ENCODE measurements at places on chromosomes 3 and 15. TPM values are rescaled to one million over a fixed set of nuclear protein-coding genes. Genes with fewer than 3 reads are reported as not detected.

DNA sequence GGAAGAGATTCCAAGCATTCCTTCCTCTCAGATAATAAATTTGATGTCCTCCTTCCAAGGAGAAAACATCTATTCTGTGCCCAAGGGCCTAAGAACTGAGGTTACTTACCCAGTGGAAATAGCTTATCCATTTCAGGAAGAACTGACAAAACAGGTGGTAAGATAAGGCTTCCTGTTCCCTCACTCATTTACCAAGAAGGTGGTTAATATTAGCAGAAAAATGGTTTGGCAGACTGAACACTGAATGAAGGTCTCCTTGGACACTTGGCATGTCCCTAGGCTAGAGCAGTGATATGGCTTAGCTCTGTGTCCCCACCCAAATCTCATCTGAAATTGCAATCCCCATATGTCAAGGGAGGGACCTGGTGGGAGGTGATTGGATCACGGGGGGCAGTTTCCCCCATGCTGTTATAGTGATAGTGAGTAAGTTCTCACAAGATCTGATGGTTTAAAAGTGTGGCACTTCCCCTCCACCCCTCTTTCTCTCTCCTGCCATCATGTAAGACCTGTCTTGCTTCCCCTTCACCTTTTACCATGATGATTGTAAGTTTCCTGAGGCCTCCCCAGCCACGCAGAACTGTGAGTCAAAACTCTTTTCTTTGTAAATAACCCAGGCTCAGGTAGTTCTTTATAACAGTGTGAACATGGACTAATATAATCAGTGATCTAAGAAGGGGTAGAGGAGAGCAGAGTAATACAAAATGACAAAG lies 127.4 kb downstream of the ST8SIA2 start:
- no peak overlapping the region for H3K4me3 ChIP-seq
- no peaks in the 10 kb centered on the region for H3K36me3 ChIP-seq
- no peak for DNase-seq
- H3K27ac ChIP-seq, result no peak overlapping the region

GRCh38 chr15:52680041-52680391 lies 828 bp upstream of the ATOSA start:
- DNase-seq, result no peak
- H3K4me3 ChIP-seq, result peak overlapping the region; percentile 99
- no peaks in the 10 kb centered on the region for H3K27me3 ChIP-seq
- H3K36me3 ChIP-seq, result peaks cover 7% of the 10 kb centered on the region

DNA sequence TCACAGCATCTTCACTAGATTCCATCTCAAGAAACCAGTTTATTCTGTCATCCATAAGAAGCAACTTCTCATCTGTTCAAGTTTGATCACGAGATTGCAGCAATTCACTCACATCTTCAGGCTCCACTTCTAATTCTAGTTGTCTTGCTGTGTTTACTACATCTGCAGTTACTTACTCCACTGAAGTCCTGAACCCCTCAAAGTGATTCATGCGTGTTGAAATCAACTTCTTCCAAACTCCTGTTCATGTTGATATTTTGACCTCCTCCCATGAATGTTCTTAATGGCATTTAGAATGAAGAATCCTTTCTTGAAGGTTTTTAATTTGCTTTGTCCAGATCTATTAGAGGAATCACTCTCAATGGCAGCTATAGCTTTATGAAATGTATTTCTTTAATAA lies 287.6 kb upstream of the TBL1XR1 start:
- no peak overlapping the region for H3K4me3 ChIP-seq
- no peaks in the 10 kb centered on the region for H3K36me3 ChIP-seq
- no peaks in the 10 kb centered on the region for H3K27me3 ChIP-seq
- peaks cover 7% of the 10 kb centered on the region for H3K4me1 ChIP-seq

GRCh38 chr3:55592572-55592971 lies 105.5 kb upstream of the WNT5A start:
- DNase-seq, result no peak
- H3K27ac ChIP-seq, result no peak overlapping the region
- H3K4me1 ChIP-seq, result peaks cover 3% of the 10 kb centered on the region

DNA sequence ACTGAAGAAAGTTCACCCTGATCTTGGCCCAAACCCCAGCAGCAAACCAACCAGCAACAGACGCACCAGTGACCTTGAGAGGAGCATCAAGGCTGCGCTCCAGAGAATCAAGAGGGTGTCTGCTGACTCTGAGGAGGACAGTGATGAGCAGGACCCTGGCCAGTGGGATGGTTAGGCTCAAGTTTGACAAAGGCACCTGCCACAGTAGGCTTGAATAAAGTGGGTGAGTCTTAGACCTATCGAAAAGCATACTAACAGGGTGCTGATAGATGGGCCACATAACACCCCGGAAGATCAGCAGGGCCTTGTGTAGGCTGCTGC lies 23.9 kb downstream of the WHAMM start:
- no peaks in the 10 kb centered on the region for H3K4me1 ChIP-seq
- H3K27me3 ChIP-seq, result no peaks in the 10 kb centered on the region
- no peak overlapping the region for H3K4me3 ChIP-seq
- peaks cover 78% of the 10 kb centered on the region for H3K36me3 ChIP-seq

GRCh38 chr15:25710184-25710583 lies 152.9 kb downstream of the ATP10A start:
- no peaks in the 10 kb centered on the region for H3K4me1 ChIP-seq
- no peaks in the 10 kb centered on the region for H3K36me3 ChIP-seq
- no peak overlapping the region for H3K4me3 ChIP-seq
- DNase-seq, result peak; percentile 17

- H3K4me1 ChIP-seq, result no peaks in the 10 kb centered on the region
- no peaks in the 10 kb centered on the region for H3K27me3 ChIP-seq
- no peak for DNase-seq
- no peak overlapping the region for H3K27ac ChIP-seq
These were observed 344.4 kb downstream of the ROBO1 start for GRCh38 chr3:79423417-79423816.

DNA sequence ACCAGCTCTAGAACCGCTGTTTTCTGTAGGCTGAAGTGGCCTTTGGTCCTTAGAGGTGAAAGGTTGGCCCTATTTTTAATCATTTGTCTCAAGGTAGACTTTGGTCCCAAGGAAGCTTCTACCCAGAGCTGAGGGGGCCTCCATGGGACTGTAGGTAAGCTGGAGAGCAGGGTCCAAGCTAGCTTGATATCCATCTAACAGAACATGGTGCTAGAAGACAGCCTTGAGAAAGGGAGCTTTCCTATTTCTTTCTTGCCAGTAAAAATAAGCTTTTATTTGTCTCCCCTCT lies 3.6 kb upstream of the TNFAIP8L3 start:
- DNase-seq, result no peak
- H3K4me1 ChIP-seq, result no peaks in the 10 kb centered on the region

GRCh38 chr3:175226444-175226843 lies 367.3 kb downstream of the NAALADL2 start:
- no peaks in the 10 kb centered on the region for H3K4me1 ChIP-seq
- H3K27ac ChIP-seq, result no peak overlapping the region
- H3K4me3 ChIP-seq, result no peak overlapping the region
- H3K27me3 ChIP-seq, result no peaks in the 10 kb centered on the region
- DNase-seq, result no peak
- no peaks in the 10 kb centered on the region for H3K36me3 ChIP-seq

DNA sequence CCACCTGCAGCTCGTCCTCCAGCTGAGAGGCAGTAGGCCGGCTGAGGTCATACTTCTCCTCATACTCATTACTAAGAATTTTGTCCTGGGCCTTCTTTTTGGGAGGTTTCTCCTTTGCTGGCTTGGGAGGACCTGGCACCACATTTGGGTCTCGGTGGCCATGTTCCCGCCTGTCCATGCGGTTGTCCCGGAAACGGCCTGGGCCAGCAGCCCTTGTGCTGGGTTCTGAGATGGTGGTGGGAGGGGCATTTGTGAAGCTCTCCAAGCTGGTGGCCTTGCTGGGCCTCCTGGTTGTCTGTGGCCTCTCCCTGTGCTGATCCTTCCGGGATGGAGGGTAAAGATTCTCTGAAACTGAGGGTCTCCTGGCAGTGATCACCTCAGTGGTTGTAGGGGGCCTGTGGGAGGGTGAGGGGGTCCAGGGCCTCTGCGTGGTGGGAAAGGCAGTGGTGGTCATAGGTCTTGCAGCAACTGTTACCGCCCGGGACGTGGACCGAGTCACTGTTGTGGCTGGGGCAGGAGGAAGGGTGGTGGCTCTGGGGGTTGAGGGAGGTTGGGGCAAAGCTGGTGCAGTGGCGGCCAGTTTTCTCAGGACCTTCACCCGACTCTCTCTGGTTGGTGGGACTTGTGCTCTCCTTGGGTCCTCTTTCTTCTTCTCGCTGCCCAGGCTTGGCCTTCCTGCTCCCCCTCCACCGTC lies 2.5 kb downstream of the CCDC80 start:
- DNase-seq, result no peak
- no peak overlapping the region for H3K27ac ChIP-seq
- no peaks in the 10 kb centered on the region for H3K27me3 ChIP-seq
- H3K4me1 ChIP-seq, result no peaks in the 10 kb centered on the region
- H3K36me3 ChIP-seq, result no peaks in the 10 kb centered on the region

DNA sequence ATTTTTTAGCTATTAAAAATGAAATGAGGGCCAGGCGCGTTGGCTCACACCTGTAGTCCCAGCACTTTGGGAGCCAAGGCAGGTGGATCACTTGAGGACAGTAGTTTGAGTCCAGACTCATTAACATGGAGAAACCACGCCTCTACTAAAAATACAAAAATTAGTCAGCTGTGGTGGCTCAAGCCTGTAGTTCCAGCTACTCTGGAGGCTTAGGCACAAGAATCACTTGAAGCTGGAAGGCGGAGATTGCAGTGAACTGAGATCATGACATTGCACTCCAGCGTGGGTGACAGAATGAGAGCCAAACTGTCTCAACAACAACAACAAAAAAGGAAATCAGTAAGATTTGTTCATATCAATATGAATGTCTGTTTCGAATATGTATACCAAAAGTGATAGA lies 517.1 kb downstream of the ROBO1 start:
- DNase-seq, result no peak
- no peaks in the 10 kb centered on the region for H3K36me3 ChIP-seq
- H3K27ac ChIP-seq, result no peak overlapping the region
- no peaks in the 10 kb centered on the region for H3K4me1 ChIP-seq

GRCh38 chr3:4721511-4721911 lies 228.4 kb downstream of the ITPR1 start:
- H3K4me1 ChIP-seq, result peaks cover 7% of the 10 kb centered on the region
- peaks cover 22% of the 10 kb centered on the region for H3K36me3 ChIP-seq
- no peak for DNase-seq
- no peak overlapping the region for H3K27ac ChIP-seq

- H3K36me3 ChIP-seq, result no peaks in the 10 kb centered on the region
- H3K27me3 ChIP-seq, result no peaks in the 10 kb centered on the region
- peaks cover 9% of the 10 kb centered on the region for H3K4me1 ChIP-seq
- DNase-seq, result peak; percentile 8
These were observed 51.5 kb downstream of the PLCL2 start for GRCh38 chr3:16936233-16936632.

- no peak overlapping the region for H3K27ac ChIP-seq
- no peaks in the 10 kb centered on the region for H3K36me3 ChIP-seq
- no peaks in the 10 kb centered on the region for H3K27me3 ChIP-seq
- peaks cover 7% of the 10 kb centered on the region for H3K4me1 ChIP-seq
- no peak overlapping the region for H3K4me3 ChIP-seq
These were observed 23.3 kb upstream of the LMOD3 start for GRCh38 chr3:69145688-69146087.

DNA sequence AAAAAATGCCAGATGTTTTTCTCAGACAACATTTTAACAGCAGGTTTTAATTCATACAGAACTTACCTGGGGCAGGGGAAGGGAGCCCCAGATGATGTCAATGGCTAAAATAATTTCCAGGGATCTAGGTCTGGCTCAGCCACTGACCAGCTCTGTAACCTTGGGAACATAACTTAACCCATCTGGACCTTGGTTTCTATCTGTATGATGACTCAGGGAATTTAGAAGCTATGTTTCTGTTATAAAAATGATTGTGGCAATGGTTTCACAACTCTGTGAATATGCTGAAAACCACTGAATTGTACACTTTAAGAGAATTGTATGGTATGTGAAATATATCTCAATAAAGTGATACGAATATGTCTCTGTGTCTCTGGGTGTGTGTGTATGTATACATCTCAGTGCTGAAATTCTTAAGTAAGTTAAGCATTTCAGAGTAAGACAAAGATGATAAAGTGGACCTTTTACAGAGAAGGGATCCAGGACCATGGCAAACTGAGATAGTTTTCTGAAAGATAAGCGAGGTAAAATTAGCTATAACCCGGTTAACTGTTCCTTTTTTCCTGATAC lies 2.9 kb downstream of the SH3GL3 start:
- peaks cover 12% of the 10 kb centered on the region for H3K4me1 ChIP-seq
- no peaks in the 10 kb centered on the region for H3K36me3 ChIP-seq
- no peak overlapping the region for H3K27ac ChIP-seq
- H3K4me3 ChIP-seq, result no peak overlapping the region
- peaks cover 2% of the 10 kb centered on the region for H3K27me3 ChIP-seq
- no peak for DNase-seq

DNA sequence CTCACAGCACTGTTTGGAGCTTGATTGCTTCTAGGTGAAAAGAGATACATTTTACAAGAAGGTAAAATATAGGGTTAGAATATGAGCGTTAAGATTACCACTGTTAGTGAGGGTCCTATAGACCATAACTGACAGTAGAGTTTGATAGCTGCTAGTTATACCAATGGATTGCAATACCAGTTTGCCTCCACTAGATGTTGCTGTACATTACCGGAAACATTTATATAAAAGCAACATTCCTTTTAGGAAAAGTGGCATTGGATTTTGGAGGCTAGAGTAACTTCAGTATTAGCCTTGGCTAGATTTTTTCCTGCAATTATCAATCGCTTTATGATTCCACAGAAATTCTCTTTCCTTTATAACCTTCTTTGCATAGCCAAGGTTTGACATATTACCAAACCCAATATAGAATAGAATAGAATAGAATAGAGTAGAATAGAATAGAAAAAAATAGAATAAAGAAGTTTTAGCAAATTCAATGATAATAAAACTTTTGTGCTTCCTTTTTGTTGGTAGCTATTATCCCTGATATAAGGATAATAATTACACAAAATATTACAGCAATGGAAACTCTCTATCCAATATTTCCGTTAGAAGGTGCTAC lies 1093.6 kb upstream of the ALCAM start:
- H3K4me1 ChIP-seq, result no peaks in the 10 kb centered on the region
- no peak for DNase-seq
- H3K27me3 ChIP-seq, result no peaks in the 10 kb centered on the region

DNA sequence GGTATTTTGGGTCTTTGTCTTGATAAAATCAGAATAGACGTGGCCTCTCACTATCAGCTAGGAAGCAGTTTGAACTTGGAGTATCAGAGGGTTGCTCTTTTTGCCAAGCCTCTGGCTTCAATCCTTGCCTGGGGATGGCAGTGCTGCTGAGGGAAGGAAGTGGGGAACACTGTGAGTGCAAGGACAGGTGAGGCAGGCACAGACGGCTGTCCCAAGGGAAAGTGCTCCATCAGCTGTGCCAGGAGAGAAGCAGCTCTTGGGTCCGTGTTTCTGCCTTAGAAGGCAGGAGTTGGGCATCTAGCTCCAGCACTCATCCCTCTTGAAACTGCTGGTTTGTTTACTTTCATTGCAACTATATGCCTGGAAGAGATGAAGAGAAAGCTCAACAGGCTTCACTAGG lies 33.2 kb downstream of the PML start:
- DNase-seq, result no peak
- no peaks in the 10 kb centered on the region for H3K4me1 ChIP-seq
- H3K4me3 ChIP-seq, result no peak overlapping the region
- H3K36me3 ChIP-seq, result peaks cover 58% of the 10 kb centered on the region

The SLITRK3 gene
- total RNA-seq, result 0.14 TPM

The CEMIP gene
- 0.28 TPM for total RNA-seq

The P2RY14 gene
- total RNA-seq, result 8.2 TPM

The PTPRG gene
- 3.9 TPM for total RNA-seq

The C2CD4B gene
- 2.7 TPM for total RNA-seq

The BRPF1 gene
- total RNA-seq, result 19.1 TPM

The LTF gene
- 44.2 TPM for total RNA-seq

The KAT2B gene
- 17.2 TPM for total RNA-seq

Data from thymus (tissue), 14 donors.